ENCODE measurements at places on chromosomes 4 and X.

DNA sequence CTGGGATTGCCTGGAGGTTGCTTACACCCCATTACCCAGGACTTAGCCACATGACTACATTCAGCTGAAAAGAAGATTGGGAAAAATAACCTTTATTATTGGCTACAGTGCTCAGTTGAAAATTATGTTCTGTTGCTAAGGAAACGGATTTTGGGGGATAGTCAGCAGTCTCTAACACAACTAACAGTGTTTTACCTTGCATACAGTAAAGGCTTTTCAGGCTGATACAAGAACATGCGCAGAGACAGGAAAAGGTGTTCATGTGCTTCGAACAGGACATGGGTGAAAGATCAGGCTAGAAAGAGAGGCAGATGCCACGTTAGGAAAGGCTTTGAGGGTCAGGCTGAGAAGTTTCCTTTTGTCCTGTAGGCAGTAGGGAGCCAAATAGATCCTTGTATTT lies 14.8 kb upstream of the RHOH start:
- no peak for DNase-seq

- no peak for DNase-seq
Observed at GRCh38 chr4:74159143-74159709, 1.3 kb downstream of the MTHFD2L start.

GRCh38 chr4:6137027-6137746 lies 63.2 kb downstream of the JAKMIP1 start:
- DNase-seq = no peak

DNA sequence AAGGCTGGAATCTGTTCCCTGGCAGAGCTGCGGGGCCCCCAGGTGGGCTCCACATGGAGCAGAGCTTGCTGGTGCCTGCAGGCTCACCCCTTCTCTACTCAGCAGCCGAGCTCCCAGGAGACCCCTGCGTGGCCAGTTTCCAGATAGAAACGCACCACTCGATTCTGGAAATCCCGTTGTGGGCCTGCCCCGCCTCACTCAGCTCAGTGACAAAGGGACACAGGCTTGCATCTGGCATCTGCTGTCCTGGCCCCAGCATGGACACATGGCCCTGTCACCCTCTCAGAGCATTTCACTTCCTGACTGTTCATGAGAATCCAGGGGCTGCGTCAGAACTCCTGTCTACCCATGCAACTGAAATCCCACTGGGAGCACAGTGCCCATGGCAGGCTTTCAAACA lies 20.5 kb upstream of the C4orf50 start:
- DNase-seq = no peak

- peak; percentile 45 for DNase-seq
Observed at GRCh38 chr4:30720661-30721184, 554 bp downstream of the PCDH7 start.

DNA sequence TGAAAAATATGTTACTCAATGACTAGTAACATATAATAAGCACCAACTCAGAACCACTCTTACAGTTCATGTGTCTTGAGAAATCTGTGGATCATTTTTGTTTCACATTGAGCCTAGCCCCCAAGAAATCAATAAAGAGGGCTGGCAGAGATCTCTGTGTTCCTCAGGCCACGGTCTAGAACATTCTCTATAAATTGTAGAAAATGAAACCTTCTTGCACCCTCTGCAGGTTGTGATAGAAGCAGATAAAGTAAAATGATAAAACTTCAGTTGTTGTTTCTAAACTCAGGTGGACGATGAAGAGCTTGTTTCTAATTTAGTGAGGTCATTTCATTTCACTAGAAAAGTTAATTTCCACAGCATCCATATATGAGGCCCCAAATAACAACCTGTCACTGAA lies 182.7 kb downstream of the KIT start:
- DNase-seq = no peak

DNA sequence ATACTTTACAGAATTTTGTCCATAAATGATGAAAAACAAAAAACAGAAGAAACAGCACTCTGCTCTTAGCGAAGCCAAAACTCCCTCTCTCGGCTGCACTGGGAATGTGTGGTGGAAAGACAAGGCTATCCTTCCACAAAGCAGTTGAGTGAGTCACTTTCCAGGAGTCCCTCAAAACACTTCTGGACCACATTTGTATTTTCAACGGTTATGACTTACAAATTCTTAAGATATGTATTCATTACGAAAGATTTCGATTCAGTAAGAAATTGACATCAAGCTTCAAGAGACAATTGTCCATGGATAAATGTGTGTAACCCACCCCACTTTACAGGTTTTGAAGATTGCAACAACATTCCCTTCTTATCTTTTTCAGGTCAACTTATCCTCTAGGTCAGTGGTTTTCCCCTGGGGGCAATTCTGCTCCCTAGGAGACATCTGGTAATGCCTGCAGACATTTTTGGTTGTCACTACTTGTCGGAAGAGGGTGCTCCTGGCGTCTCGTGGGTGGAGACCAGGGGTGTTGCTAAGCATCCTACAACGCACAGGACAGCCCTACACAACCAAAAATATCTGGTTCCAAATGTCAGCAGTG lies 66.7 kb upstream of the MTNR1A start:
- no peak for DNase-seq

DNA sequence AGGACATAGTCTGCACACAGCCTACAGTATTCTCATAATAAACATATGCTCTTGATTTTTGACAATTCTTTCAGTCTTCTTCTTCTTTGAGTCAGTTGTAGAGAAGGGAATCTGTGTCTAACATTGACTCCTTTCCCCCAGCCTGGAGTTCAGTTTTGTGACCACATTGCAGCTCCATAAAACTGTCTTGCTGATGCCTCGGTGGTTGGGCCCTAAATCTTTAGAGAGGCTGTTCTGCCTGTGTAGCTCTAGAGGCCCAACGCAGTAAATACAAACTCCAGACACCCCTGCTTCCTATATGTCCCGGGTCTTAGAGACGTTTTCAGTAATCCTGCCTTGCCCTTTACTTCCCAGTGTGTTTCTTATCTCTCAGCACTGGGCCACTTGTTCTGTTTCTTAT lies 639.5 kb upstream of the AADAT start:
- no peak for DNase-seq

- DNase-seq = no peak
Observed at GRCh38 chr4:6199422-6199921, 877 bp downstream of the JAKMIP1 start.

- no peak for DNase-seq
Observed at GRCh38 chr4:29596228-29596627, 1123.9 kb upstream of the PCDH7 start.

DNA sequence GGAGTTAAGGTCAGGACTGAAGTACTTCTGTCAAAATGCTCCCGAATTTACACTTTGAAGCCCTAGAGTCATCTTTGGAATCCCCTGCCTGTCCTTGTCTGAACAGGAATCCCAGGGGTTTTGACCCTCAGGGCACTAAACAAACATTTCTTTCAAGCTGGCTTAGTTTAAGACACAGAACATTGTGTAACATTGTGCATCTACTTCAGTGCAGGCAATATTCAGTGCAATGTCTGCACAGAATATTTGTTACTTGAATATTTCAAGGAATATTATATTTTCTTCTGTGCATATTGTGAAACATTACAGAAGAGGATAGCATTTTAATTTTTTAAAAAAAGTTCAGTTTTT lies 763.4 kb downstream of the PCDH18 start:
- DNase-seq = no peak

DNA sequence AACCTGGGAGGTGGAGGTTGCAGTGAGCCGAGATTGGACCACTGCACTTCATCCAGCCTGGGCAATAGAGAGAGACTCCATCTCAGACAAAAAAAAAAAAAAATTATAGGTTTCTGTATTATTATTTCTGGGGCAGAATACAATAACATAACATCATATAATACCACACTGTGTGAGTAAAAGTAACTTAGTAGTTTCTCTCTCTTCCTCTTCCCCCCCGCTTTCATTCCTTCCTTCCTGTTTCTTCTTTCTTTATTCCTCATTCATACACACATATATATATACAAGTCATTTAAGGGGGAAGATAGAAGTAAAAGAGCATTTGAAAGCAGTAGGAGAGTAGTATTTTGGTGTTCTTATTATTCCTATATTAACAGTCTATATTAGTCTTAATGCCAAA lies 55.9 kb upstream of the FHDC1 start:
- DNase-seq = no peak

- DNase-seq = no peak
Observed at GRCh38 chrX:74890676-74891430, 34.4 kb downstream of the NEXMIF start.

DNA sequence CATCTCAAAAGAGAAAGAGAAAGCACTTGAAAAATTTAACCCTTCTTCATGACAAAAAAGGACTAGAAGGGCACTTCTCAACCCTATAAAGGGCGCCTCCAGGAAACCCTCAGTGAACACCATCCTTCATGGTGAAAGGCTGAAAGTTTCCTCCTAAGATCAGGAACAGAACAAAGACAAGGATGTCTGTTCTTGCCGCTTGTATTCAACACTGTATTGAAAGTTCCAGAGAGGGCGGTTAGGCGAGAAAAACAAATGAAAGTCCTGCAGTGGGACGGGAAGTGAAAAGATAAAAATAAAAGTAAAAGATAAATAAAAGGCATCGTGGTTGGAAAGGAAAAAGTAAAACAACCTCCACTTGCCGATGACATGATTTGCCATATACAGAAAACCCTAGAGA lies 50.9 kb downstream of the RNF212 start:
- no peak for DNase-seq

GRCh38 chrX:44506678-44507077 lies 36.0 kb downstream of the FUNDC1 start:
- no peak for DNase-seq

DNA sequence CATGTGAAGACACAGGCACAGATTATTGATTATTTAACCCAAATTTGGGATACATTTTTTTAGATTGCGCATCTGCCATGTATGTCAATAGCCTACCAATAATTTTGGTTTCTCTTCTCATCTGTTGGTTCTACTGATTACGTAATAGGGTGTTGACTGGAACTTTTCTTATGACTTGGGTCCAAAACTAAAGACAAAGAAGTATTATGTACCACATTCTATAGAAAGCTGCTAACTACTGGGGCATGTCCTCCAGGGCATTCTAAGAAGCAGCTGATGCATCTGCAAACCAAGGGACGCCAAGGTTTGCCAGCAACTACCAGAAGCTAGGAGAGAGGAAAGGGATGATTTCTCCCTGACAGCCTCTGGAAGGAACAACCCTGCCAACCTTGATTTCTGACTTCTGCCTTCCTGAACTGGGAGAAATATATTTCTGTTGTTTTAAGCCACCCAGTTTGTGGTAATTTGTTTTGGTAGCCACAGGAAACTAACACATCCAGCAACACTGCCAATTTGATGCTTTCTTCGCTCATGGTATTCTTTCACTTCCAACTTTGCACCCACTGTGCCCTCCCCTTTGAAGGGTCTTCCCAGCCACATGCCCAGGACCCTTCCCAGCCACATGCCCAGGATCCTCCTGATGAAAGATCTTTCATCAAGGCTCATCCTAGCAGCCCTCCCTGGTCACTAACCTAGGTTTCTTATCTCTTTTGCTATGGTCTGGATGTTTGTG lies 15.9 kb upstream of the TLR1 start:
- no peak for DNase-seq

DNA sequence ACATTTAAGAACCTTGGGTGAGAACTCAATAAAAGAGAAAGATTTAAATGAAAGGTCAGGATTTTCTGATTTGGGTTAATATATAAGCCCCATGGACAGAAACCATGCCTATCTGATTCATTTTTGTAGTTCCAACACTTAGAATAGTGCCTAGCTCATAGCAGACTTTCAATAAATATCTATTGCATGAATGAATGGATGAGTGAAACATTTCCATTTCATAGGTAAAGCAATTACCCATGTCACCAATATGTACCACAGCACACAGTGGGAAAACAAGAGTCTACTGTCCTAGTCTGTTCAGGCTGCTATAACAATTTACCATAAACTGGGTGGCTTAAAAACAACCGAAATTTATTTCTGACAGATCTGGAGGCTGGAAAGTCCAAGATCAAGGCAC lies 63.9 kb upstream of the PTPN13 start:
- no peak for DNase-seq

DNA sequence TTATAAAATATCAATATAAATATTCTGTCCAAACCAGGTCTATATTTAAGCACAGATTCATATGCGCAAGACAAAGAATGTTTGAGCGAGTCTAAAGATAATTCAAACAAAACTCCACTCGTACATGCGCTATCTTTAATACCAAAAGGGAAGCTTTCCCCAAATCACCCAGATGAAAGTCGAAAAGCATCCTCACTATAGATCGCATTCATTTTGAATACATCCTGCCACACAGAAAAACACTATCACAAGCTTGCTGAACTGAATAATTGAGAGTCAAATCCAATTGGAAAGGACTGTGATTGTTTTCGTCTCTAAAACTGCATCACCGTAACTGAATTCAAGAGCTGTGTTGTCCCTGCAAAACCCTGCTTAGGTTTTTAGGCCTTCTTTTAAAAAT lies 685 bp downstream of the TASL start:
- no peak for DNase-seq

GRCh38 chrX:97639526-97639925 lies 755.8 kb downstream of the RPA4 start:
- peak; percentile 69 for DNase-seq

- no peak for DNase-seq
Observed at GRCh38 chr4:119011607-119011988, 122.9 kb downstream of the SYNPO2 start.

GRCh38 chr4:78079726-78080430 lies 22.8 kb downstream of the FRAS1 start:
- no peak for DNase-seq

GRCh38 chr4:3198906-3199305 lies 50.1 kb upstream of the MSANTD1 start:
- DNase-seq = no peak

GRCh38 chr4:42417550-42417949 lies 20.3 kb downstream of the SHISA3 start:
- no peak for DNase-seq

GRCh38 chr4:161517941-161518340 lies 645.9 kb downstream of the FSTL5 start:
- DNase-seq = no peak

GRCh38 chrX:129115104-129115503 lies 408.2 kb downstream of the SMARCA1 start:
- DNase-seq = no peak

- DNase-seq = peak; percentile 42
Observed at GRCh38 chr4:53908661-53909078, 155.7 kb downstream of the CHIC2 start.

GRCh38 chrX:87409113-87409841 lies 108.3 kb upstream of the KLHL4 start:
- no peak for DNase-seq

GRCh38 chrX:86714441-86714840 lies 566.2 kb downstream of the DACH2 start:
- no peak for DNase-seq

- DNase-seq = no peak
Observed at GRCh38 chrX:10926891-10927290, 184.2 kb upstream of the HCCS start.

- DNase-seq = no peak
Observed at GRCh38 chr4:75741027-75741426, 16.6 kb downstream of the USO1 start.

GRCh38 chr4:135277980-135278315 lies 1076.4 kb upstream of the PABPC4L start:
- no peak for DNase-seq
